Activated gamma-delta T cell (primary cell): ENCODE measurements at places on chromosomes 5 and 9.

DNA sequence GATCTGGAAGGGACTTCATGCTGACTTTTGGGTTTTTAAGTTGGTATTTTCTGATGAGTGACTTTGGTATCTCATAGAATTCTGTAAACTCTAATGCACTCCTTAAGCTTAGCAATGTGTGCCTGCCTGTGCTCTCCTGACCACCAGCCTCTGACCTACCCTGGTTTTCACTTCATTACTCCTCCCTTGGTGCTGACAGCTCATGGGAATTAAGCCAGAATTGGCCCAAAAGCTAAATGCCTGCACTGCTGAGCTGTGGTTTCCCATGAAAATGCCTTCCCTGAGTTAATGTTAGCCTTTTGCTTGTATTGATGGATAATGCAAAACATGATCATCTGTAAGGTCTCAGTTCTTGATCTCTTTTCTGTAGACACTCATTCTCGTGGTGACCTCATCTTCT lies 308.0 kb downstream of the DOCK8 start:
- DNase-seq: no peak

DNA sequence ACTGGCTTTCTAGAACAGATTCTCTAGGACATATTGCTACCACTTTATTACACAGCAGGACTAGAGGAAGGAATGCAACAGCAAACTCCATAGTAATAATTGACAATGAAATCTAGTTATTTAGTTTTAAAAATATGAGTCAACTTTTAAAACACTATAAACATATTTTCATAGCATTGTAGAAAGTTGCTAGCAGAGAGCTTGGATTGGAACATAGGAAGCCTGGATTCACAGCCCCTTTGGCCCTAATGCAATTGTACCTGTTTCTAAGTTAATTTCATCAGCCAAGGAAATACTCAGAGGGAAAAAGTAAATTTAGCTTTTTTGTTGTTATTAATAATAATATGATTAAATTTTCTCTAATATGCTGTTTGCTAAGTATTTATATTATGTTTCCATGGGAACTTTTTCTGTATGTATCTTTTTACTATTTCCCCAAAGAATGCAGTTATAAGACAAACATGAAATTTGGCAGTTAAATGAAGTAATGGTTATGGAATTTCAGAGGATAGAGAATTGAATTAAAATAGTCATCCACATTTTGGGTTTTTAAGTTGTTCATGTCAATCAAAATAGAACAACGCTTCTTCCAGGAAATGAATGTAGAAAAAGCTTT lies 45.6 kb downstream of the VCAN start:
- DNase-seq: no peak

DNA sequence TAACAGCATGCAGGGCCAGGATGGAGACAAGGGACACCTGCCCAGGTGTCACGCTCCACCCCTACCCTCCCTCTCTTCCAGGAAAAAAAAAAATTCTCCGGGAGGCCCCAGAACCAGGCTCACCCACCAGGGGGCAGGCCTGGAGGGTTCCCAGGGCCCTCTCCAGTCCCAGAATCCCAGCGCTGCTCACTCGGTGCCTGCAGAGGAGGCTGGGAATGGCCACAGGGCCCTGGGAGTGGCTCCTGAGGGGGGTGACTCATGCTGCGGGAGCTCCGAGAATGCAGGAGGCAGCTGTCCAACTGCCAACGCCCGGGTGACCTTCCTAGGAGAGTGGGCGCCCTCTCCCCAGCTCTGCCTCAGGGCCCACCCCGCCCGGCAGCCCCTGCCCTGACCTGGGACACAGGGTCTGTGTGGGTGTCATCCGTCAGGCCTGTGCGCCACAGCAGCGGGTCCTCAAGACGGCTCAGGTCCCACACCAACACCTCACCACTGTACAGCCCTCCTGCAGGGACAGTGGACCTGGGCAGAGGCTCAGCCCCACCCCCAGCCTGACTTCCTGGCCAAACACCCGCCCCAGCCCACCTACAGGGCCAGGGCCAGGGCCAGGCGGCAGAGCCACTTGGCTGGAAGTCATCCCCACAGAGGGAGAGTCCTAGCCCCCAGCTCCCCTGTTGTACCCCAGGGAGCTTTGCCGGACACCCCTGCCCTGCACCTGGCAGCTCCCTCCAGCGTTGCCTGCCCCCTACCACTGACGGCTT lies 21.2 kb downstream of the DYNC2I2 start:
- no peak for DNase-seq

- DNase-seq: no peak
Observed at GRCh38 chr9:36278243-36278642, 20.0 kb upstream of the GNE start.

GRCh38 chr9:21047281-21047691 lies 15.8 kb upstream of the HACD4 start:
- DNase-seq: no peak

GRCh38 chr9:92638621-92639101 lies 31.3 kb downstream of the IPPK start:
- no peak for DNase-seq

DNA sequence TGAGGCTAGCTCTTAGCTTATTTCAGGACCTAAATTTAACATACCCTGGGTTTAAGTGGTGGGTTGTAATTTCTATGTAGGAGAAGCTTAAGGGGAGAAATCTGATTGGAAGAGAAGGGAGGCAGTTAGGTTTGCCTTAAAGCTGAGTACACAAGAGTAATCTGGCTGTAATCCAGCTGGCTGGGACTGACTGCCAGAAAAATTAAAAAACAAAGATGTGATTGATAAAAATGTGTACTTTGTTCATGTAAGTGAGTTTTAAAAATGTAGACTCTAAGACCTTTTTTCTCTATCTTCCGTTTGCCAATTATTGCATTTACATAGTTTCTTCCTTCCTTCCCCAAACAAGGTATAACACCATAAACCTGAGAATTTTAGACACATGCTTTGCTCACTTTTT lies 17.5 kb upstream of the MSMP start:
- no peak for DNase-seq

DNA sequence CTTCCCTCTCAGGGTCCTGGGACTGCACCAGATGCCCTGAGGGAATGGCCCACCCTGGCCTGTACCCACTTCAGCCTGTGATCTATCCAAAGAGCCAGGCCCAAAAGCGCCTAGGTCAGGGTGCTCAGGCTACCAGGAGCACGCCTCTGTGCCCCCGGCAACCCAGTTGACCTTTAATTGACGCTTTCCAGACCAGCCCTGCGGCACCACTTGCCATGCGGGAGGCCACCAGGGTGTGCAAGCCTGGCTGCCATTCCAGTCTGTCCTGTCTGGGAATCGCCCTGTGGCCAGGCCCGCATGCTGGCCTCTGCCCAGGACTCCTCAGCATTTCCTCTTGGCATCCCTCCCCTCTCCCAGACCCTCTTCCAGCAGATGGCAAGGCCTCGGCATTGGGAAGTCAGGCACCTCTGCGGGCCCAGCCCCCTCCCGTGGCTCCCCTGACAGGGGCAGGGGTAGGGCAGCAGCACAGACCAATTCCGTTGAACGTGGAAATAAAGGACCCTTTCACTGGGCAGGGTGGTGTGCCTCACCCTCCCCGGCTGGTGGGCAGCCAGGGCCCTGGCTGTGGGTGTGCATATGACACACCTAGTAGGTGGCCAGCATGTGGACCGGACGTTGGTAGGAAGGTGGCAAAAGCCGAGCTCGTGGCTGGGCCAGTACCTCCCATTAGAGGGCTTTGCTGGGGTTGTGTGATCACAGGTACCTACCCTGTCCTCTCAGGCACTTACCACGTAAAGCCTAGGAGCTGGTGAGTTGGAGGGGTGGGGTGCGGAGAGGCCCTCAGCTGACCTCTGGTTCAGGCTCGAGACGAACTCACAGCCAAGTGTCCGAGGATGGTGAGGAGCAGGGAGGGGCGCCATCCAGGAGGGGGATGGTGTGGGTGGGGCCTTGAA lies 3.5 kb upstream of the AIF1L start:
- DNase-seq: no peak

GRCh38 chr5:9034649-9035048 lies 511.2 kb downstream of the SEMA5A start:
- DNase-seq: no peak

- no peak for DNase-seq
Observed at GRCh38 chr5:59607138-59607765, 286.3 kb downstream of the PDE4D start.

DNA sequence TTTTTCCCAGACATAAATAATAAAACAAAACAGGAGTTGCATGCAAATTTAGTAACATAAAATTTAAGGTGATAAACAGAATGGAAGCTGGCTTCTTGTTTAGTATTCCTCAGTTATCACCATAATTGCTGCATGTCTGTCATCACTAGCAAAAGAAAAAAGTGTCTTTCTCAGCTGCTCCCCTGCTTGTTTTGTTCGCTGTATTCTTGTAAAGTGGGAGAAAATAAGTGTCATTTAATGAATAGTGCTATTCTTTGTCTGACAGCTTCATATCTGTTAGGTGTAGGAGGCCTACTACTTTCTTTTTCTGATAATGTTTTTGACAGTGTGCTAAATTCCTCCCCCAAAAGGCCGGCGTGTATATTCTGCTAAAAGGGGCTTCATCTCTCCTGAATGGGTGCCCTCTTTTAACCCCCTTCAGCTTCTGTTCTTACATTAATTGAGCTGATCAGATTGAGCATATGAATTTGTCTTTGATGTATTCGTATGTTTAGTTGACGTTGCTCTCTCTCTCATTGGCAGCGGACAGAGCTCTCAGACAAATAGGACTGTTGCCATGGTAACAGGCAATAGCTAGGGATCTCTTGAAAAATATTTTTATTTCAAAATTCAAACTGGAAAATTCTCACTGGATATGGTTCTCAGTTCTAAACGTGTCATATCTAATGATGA lies 303.8 kb downstream of the KIAA0825 start:
- DNase-seq: no peak

GRCh38 chr5:1971944-1972343 lies 89.2 kb upstream of the IRX4 start:
- DNase-seq: no peak

- no peak for DNase-seq
Observed at GRCh38 chr9:81620002-81620390, 69.4 kb downstream of the TLE1 start.

GRCh38 chr5:142886211-142886610 lies 116.0 kb downstream of the ARHGAP26 start:
- DNase-seq: no peak

DNA sequence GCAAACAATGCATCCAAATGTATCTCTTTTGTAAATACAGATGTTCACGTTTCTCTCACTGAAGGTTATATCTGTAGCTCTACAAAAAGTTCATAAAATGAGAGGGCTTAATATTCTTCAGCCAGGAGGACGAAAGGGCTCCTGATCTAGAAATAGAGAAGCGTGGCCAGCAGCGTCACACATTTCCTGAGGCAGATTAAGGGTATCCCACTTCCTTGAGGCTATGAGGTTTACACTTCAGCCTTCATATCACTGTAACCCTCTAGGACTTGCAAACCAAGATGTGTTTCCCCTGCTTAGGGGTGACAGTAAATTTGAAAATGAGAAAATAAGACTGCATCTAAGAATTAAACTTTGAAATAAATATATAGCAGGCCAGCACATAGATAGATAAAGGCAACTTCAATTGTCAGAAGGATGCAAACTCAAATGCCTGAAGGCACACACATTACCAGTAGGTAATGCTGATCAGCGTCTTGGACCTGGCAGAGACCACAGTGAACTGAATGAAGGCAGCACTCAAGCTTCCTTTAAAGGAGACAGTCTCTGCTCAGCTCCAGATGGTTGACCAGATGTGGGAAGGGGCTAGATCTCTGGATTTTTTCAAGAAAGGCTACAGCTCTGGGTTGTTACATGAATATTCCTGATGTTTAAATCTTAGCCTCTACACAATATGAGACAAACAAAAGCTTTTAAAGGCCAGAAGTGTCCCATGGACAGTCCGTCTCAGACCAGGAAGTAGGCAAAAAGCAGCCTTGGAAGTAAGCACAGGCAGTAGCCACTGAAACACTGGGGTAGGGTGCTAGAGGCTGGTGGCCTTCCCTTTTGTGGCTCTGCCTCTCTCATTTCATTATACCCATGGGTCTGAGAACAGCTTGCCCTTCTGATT lies 197.7 kb downstream of the MCTP1 start:
- no peak for DNase-seq

DNA sequence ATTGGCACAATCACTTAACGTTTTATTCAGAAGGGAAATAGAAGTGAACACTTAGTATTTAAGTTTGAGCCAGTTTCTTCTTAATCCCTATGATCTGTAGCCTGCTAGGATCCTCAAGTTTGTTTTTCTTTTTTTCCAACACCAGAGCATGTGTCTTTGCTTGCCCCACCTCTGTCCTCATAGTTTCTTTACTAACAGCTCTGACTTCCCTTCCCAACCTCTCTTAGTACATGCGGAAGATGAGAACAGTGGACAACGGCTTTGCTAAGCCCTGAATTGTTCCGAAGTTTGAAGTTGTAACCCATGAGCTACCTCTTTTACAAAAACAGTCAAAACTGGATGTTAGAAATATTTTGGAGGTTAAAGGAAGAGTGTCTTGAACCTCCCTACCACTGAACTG lies 61.7 kb upstream of the TAF11L2 start:
- no peak for DNase-seq

GRCh38 chr5:132471151-132471907 lies 19.2 kb downstream of the IRF1 start:
- no peak for DNase-seq

- no peak for DNase-seq
Observed at GRCh38 chr9:98916660-98917059, 27.0 kb upstream of the COL15A1 start.

DNA sequence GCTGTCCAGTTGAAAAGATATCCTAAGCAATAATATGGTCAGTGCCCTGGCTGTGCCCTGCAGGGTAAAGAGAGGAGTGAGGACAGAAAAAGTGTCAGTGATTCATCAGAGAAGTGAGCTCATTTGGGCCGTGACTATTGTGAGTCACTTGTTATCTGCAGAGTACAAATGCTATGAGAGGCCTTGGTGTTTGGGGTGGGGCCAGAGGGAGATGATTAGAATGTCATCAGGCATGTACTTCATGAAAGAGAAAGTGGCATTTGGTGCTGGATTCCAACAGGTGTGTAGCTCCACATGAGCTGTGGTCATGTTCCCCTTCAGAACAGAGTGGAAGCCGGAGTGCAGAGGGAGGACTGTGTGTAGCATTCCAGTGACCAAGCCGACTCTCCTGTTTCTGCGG lies 174.1 kb downstream of the KDM4C start:
- DNase-seq: no peak

DNA sequence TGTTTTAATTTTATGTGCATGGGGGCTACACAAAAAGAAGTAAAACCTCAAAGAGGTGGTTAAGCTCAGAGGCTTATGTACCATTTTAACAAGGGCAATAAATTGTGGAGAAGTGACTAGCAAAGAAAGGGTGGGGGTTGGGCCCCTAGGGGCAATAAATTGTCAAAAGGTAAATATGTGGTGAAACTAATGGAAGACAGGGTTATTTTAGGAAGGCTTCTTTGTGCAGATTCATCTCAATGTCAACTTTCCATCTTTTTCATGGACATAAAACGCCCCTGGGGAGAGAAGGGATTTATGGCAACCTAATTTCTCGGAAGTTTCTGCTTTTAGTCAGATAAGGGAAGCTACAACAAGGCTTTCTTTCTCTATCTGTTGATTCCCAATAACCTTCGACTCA lies 42.5 kb upstream of the GOLM1 start:
- DNase-seq: no peak

DNA sequence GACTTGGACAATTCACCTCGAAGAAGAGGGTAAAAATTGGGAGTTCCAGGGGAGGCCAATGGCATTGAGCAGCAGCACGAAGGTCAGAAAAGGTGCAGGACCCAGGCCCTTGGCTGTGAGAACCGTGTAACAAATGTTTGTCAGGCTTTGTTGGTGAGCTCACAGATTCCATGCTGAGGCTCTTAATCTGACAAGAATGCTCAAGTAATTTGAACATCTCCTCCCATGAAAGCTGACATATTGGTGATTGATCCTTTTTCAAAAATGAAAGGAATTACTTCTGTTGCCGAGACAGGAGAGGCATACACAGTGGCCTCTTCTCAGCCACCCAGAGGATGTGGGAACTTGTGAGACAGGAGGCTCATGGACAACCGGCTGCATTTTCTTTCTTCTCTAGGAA lies 11.6 kb downstream of the RAI14 start:
- DNase-seq: no peak
